ENCODE measurements at places on chromosomes 1 and 21. TPM values are rescaled to one million over a fixed set of nuclear protein-coding genes. Genes with fewer than 3 reads are reported as not detected.

The ARMH1 gene
- 1.5 TPM for polyA plus RNA-seq

The CDC42 gene
- polyA plus RNA-seq, result 159 TPM

- H3K27me3 ChIP-seq, result no peaks in the 10 kb centered on the region
- no peaks in the 10 kb centered on the region for H3K36me3 ChIP-seq
- H3K4me1 ChIP-seq, result peaks cover 19% of the 10 kb centered on the region
- H3K27ac ChIP-seq, result no peak overlapping the region
- no peak overlapping the region for H3K4me3 ChIP-seq
- DNase-seq, result no peak
Observed at GRCh38 chr1:12554521-12555305, 63.3 kb downstream of the DHRS3 start.

DNA sequence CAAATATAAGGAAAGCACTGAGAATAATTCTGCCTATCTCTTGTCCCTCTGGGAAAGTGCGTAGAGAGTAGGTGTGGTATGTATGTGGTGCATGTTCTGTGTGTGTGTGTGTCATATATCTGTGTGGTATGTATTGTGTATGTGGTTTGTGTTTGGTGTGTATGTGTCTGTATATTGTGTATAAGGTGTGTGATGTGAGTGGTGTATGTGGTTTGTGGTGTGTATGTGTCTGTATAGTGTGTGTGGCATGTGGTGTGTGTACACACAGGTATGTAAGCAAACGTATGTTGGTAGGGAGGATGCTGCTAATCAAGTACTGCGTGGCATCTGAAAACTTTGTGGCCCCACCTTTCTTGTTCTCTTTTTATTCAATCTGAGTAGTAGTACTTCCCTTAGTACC lies 68.3 kb upstream of the LAX1 start:
- no peak overlapping the region for H3K4me3 ChIP-seq
- peaks cover 36% of the 10 kb centered on the region for H3K36me3 ChIP-seq
- DNase-seq, result no peak
- H3K27ac ChIP-seq, result no peak overlapping the region
- H3K4me1 ChIP-seq, result peaks cover 28% of the 10 kb centered on the region

- DNase-seq, result no peak
- H3K4me1 ChIP-seq, result peaks cover 25% of the 10 kb centered on the region
- H3K27me3 ChIP-seq, result no peaks in the 10 kb centered on the region
- no peak overlapping the region for H3K4me3 ChIP-seq
Observed at GRCh38 chr1:51740652-51741051, 123.8 kb downstream of the OSBPL9 start.

- peak; percentile 87 for DNase-seq
- no peaks in the 10 kb centered on the region for H3K36me3 ChIP-seq
- H3K27ac ChIP-seq, result no peak overlapping the region
- peaks cover 2% of the 10 kb centered on the region for H3K4me1 ChIP-seq
- H3K27me3 ChIP-seq, result no peaks in the 10 kb centered on the region
- no peak overlapping the region for H3K4me3 ChIP-seq
Observed at GRCh38 chr1:92994105-92994712, 32.9 kb upstream of the DIPK1A start.

GRCh38 chr1:147890177-147890790 lies 12.3 kb upstream of the GJA8 start:
- H3K4me1 ChIP-seq, result no peaks in the 10 kb centered on the region
- peak; percentile 64 for DNase-seq

DNA sequence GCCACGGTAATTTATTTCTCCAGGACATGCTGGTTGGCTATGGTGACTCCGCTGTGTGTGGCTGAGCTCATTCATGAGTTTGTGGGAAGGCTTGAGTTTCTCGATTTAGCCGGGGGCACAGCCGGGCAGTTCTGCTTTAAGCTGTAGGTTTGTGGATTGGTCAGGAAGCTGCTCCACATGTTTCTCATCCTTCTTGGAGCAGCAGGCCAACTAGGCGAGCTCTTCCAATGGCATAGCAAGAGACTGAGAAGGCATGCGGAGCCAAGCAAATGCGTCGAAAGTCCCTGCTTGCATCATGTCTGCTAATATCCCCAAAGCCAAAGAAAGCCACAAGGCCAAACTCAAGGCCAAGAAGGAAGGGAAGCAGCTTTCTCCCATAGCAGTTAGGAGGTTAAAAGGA lies 71.6 kb upstream of the GREM2 start:
- H3K4me3 ChIP-seq, result no peak overlapping the region
- H3K4me1 ChIP-seq, result 0 out of 2 replicates have a peak, but pooled peaks cover 4% of the 10 kb centered on the region
- peak overlapping the region; percentile 25 for H3K27ac ChIP-seq
- H3K36me3 ChIP-seq, result no peaks in the 10 kb centered on the region
- peak; percentile 88 for DNase-seq

DNA sequence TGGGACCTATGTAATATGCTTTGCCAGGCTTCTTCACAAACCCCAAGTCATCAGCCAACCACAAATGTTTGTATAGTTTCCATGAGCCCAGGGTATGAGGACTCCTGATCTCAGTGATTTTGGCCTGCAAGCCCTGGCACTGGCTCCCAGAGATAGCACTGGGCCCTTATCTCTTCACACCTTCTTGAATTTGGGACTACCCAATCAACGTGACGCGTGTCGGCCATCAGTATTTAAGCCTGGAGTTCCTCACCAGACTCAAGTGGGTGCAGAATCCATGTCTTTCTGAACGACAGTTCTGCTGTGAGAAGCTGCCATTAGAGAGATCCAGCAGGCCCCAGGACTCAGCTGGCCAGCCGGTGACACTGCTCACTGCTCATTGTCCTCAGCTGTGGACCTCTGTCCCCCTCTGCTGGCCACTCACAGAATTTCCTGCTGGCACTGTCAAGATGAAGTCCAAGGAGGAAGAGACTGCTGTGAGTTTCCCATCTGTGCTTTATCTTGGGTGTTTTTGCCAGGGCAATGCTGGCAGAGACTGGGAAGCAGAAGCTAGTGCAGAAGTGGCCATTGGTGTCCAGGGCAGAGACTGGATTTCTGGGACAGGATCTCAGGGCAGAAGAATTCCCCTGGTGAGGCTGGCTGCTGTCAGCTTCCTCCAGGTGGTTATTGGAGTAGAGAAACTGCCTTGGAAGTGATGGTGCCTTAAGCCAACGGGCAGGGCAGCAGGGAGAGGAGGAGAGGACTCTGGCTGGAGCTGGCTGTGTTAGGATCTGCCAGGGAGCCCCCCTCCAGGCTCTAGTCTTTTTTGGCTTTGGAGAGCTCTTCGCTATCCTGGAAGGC lies 28.4 kb downstream of the TMCC2 start:
- no peaks in the 10 kb centered on the region for H3K27me3 ChIP-seq
- no peak overlapping the region for H3K4me3 ChIP-seq
- H3K27ac ChIP-seq, result no peak overlapping the region
- no peaks in the 10 kb centered on the region for H3K36me3 ChIP-seq

The BRINP3 gene
- not detected for polyA plus RNA-seq

DNA sequence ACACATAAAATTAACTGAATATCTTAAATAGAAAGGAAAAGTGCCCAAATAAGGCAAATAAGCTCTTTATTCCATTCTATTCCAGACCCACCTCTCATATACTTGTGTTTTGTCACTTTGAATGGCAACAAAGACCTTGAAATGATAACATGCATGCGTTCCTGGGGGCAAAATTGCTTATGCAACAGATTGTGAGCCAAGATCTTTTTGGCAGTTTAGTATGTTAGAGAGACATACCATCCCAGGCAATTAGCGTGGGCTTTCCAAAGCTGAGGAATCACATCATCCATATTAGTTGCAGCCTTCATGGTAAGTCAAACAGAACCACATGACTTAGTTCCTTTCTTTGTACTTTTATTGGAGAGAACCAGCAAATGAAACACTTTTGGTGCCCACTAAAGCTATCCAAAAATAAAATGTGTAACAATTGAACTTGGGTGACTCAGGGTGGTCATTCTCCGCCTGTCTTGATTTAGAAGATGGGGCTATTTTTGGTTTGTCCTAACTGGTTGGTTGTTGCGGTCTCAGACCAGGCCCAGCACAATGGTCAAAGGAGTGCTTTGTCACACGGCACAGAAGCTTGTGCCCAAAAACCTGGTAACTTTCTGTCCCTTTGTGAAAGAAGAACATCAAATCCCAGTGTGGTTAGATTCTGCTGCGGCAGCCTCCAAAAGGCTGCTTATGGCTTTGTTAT lies 68.7 kb upstream of the ATF3 start:
- no peaks in the 10 kb centered on the region for H3K36me3 ChIP-seq
- H3K4me3 ChIP-seq, result no peak overlapping the region
- H3K4me1 ChIP-seq, result no peaks in the 10 kb centered on the region
- H3K27me3 ChIP-seq, result peaks cover 11% of the 10 kb centered on the region
- DNase-seq, result no peak

- peaks cover 22% of the 10 kb centered on the region for H3K36me3 ChIP-seq
- peaks cover 11% of the 10 kb centered on the region for H3K4me1 ChIP-seq
- H3K4me3 ChIP-seq, result peak overlapping the region; percentile 96
- H3K27me3 ChIP-seq, result no peaks in the 10 kb centered on the region
- DNase-seq, result peak; percentile 85
Observed at GRCh38 chr1:220879509-220880361, 492 bp downstream of the HLX start.

All from GM23248 (cell line).